ENCODE measurements at places on chromosomes 1 and 21.

- no peak for DNase-seq
Measured at GRCh38 chr1:92862605-92863004, 30.8 kb downstream of the RPL5 start.

- DNase-seq, result no peak
Measured at GRCh38 chr1:158930504-158930903, 848 bp upstream of the PYHIN1 start.

DNA sequence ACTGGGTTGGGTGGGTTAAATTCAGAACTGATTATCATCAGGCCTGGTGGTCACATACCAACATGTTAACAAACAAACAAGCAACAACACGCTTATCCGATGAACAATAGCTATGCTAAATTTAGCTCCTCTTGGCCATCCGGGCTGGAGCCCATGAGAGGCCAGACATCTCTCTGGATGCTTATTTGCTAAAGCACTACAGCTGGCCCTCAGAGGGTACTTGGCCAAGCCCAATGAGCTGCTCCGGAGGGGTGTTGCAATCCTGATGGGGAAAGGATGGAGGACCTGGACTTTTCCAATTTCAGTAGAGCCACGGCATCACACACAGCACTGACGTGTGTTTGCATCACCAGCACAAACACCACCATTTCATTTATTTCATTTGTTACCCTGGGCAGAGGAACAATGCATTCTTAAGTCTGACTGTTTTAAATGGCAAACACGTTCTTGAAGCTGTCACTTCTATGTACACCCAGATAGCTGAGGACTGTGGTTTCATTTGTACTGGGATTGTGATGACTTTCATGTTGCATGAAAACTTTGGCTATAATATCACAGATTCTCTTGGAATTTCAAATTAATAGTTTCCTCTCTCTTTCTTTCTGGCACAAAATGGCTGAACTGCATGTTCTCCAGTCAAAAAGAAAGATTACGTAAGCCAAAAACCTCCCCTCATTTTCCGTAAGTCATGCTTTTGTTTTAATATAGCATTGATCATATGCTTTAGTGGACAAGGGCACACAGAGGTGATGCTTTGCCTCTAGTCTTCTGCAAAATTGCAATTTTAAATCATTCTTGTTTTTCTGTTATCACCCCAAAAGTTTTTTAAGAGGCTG, 359.8 kb upstream of the KAZN start:
- no peak for DNase-seq

DNA sequence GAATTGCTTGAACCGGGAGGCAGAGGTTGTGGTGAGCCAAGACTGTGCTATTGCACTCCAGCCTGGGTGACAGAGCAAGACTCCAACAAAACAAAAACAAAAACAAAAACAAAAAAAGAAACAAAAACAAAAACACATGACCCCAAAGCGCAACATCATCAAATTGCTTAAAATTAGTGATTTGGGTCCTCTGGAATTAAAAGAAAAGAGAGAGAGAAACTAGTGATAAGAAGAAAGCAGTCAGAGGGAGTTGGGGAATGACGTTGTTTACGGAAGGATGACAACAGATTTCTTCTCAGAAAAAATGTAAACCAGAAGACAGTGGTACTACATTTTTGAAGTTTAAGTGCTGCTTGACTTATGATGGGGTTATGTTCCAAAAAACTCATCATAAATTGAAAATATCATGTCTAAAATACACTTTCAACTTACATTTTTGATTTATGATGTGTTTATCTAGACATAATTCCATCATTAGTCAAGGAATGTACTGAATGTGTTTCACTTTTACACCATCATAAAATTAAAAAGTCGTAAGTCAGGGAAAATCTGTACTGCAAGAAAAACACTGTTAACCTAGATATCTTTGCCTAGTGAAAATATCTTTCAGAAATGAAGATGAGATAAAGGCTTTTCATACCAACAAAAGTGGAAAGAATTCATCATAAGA, 88.0 kb downstream of the MT1HL1 start:
- DNase-seq, result no peak

All from suppressor macrophage (primary cell).